Cerebellar nuclear complex (tissue), 1 donor: ENCODE measurements at places on chromosomes 16 and 17.

- DNase-seq = no peak
Observed at GRCh38 chr17:51028176-51028863, 92.3 kb downstream of the SPAG9 start.

GRCh38 chr16:31513126-31513525 is 4.9 kb upstream of the RUSF1 start:
- no peak for DNase-seq

DNA sequence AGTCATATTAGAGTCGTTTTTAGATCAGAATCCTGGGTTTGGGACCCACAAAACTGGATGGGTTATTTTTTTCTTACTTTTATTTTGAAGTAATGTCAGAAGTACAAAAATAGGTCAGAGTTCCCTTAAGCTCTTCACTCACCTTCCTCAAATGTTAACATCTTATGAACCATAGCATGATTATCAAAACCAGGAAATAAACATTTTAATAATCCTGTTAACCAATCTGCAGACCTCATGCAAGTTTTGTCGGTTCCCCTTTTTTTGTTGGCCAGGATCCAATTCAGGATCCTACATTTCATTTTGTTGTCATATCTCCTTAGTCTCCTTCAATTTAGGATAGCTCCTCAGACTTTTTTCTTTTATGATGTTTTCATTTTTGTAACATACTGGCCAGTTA is 162.0 kb downstream of the CHD9 start:
- DNase-seq = no peak

DNA sequence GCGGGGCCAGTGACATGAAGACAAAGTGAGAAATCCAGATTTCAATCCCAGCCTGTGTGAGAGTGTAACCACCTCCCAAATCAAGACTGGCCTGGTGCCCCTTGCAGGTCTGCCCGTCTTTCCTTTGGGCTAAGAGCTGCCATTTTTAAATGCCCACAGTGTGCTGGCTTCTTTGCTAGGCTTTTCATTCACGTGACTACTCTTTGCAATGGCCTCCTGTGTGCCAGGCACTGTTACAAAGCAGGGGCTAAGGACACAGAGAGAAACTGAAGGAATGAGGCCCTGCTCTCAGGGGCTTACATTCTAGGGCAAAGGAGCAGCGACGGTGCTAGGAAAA is 269 bp upstream of the ZSCAN10 start:
- no peak for DNase-seq

GRCh38 chr17:43547189-43547550 is 1.0 kb upstream of the ETV4 start:
- DNase-seq = no peak

- no peak for DNase-seq
Observed at GRCh38 chr17:31686495-31686894, 172.5 kb downstream of the COPRS start.

DNA sequence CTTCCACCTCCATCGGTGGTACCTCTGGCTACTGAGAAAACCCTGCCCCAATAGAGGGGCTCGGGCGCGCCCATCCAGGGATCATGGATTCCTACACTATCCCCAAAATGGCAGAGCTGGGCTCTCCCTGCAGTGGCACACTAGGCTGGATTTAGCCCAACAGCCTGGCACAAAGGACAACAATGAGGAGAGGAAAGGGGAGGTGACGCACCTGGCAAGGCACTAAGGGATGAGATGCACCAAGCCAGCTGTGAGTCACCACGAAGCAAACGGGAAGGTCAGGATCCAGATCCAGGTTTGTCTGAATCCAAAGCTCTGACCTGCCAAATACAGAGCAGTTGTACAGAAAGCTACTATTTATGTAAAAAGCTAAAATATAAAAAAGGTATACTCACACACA is 18.1 kb downstream of the UBE2O start:
- no peak for DNase-seq

DNA sequence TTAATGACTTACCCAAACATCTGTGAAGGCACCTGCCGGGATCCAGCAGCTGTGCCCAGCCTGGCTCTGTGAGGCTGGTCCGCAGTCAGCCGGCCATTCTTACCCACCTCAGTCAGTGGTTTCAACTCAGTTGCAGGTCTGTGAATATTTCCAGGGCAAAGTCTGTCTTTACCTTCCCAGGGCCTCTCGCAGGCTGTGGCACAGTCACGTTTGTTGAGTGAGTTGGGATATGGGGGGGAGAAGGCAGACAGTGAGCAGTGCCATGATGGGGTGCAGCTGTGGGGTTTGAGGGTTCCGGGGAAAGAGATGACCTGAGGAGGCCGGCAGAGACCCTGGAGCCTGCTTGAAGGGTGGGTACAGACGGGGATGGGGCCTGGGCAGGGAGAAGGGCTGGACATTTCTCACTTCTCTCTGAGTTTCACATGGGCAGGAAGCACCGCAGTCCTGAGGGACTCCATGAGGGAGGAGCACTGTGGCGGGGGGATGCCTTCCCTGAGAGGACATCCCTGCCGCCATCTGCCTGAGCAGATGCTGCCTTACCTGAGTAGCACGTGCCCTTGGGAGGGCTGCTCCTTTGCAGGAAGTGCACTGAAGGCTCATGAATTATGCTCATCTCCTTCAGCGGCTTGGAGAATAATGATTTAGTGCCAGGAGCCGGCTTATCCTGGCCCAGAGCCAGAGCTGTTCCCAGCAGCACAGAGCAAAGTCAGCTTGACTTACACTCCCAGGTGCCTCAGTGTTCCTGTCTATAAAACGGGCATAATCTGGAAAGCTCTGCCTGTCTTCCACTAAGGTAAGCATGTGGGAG is 48.1 kb downstream of the KSR1 start:
- no peak for DNase-seq

GRCh38 chr17:40564883-40565768 is at the start of gene CCR7:
TSS of gene CCR7 (minus strand) at chr17:40565472. CDS start at chr17:40565409, 63 bp downstream.
- DNase-seq = no peak

DNA sequence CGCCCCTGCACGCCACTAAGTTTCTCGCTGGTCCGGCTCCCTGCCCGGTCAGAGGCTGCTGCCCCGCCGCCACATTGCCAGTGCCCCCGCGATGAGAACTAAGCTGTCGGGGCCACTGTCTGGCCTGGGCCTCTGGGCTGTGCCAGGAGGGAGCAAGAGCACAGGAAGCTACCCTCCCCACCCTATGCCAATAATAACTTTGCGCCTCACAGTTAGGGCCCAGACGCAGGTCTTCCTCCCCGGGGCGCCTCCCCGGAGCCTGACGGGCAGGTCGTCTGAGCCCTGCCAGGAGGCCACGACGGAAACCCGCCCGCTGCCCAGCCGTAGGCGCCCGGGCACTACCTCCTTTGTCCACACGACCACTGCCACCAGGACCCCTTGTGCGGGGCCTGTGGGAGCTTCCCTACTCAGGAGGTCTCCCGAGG is 1.5 kb downstream of the ZFPM1 start:
- no peak for DNase-seq

GRCh38 chr17:39603304-39604016 is 4.3 kb downstream of the NEUROD2 start:
- DNase-seq = no peak

DNA sequence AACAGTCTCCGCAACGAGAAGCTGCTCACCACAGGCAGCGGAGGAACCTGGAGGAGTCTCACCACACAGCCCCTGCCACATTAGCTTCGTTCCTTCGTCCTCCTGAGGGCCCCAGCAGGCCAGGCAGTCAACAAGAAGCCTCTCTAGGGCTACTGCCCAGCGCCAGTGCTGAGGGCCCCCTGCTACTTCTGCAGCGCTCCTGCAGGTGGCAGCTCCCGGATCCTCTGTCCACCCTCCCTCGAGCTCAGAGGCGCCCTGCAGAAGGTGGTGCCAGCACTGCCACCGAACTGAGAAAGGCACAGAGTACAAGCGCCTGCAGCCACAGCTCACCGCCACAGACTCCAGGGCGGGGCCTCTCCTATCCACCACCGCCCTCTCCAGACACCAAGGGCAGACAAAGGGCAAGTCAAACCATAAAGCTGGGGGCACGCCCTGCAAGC is 27.3 kb downstream of the KDM8 start:
- DNase-seq = no peak

DNA sequence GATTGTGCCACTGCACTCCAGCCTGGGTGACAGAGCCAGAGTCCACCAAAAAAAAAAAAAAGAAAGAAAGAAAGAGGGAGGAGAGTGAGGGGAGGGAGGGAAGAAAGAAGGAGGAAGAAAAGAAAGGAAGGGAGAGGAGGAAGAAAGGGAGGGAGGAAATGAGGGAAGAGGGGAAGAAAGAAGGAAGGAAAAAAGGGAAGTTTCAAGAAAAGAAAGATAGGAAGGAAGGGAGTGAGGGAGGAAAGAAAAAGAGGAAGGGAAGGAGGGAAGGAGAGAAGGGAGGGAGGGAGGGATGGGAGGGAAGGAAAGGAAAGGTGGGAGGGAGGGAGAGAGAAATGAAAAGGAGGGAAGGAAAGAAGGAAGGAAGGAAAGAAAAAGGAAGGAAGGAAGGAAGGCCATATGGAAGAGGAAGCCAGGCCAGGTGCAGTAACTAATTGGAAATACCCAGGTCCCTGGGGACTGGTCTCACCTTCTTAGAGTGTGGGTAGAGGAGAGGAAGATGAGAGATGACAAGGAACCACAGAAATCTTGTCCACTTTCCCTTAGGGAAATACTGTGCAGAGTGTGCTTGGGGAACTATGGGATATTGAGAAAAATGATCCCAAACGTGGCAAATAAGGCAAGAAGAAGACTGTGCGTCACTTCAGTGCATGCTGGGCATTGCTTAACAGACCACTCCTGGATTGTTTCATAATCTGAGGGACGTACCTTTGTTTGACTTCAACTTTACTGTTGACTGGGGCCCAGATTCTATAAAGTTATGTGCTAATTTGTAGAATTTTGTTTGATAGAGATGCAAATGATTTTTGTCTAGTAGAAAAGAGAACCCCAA is 15.1 kb upstream of the CSNK2A2 start:
- no peak for DNase-seq

DNA sequence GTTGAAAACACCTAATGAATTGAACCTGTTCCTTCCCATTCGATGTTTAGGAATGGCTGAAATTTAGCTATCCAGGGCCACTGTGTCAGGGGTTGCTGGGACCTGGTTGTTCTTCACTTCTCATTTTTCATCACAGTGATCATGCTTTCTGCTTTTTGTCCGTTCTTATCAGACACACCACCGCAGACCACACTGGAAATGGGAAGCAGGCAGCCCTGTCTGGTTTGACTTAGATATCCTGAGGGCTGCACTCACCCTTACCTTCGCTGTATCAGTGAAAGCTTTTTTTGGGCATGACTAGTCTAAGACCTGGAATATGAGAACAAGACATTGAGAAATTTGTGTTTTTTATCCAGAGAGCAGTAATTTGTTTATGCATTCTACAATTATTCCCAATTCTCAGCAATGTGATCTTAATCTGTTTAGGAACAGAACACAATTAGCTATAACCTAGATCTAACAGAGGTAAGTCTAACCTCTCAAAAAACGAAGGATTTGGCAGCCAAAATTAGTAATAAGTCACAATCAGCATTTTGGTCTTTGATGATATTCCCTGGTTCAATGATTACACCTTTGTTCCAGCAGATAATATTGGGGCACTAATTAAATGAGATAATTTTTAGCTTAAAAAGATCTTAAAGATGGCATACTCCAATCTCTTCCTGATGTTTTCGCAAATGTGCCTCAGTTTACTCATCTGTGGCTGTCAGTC is 126.0 kb upstream of the GOT2 start:
- no peak for DNase-seq

- DNase-seq = no peak
Observed at GRCh38 chr17:48498164-48498850, 32.5 kb downstream of the HOXB1 start.

DNA sequence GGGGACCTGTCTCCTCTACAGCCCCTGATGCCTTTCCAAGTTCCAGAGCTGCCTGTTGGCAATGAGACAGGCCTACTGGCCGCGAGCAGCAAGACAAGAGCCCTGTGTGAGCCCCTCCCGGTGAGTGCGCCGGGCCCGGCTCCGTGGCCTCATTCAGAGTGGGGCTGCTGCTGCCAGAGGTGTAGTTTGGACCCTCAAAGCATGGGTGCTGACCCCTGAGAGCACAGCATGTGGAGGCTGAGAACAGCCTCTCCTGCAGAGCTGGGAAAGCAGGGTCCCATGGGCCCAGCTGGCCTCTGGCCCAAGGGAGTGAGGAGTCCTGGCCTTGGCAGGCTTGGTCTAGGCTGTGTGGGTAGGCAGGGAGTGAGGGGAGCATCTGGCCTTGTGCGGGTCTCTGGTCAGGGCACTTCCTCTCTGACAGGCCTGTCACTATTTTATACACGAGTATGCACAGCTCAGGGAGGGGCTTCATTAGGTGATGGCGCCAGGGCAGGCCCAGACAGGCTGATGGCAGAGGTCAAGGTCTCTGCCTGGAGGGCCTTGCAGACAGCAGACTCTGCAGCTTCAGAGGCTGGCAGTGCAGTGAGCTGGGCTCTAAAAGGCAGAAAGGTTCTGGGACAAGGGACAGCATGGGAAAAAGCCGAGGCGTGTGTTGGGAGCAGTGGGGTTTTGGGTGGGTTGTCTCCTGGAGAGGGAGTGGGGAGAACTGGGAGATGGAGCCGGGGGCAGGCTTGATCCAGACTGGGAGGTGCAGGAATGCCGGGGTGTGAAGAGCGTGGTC is 43.4 kb downstream of the ADCY7 start:
- DNase-seq = no peak

DNA sequence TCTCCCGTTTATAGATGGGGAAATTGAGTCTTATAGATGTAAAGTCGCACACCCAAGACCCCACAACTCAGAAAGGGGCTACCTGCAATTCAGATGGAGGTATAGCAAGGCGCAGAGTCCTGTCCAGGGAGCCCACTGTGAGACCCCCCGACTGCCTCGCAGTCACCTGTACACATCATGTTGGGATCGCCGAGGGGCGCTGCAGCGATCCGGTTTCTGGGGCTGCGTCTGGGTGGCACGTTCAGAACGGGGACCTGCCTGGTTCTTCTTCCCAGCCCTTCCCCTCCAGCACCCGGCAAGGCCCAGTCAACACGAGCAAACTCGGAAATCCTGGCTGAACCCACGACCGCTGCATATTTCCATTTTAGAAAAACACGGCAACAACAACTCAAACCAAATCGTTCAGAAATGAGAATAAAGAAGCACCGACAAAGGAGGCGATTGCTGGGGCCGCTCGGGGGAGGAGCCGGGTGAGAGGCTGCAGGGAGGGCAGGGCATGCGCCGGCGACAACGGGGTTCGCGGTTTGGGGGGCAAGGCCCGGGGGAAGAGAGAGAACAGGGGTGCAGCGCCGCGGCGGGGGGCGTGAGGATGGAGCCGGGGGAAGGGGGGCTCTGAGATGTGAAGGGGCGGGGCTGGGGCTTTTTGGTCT is 643 bp downstream of the HSDL1 start:
- DNase-seq = no peak

GRCh38 chr17:76733618-76733957 is 3.5 kb downstream of the SRSF2 start:
- no peak for DNase-seq

- DNase-seq = no peak
Observed at GRCh38 chr16:54244061-54244886, 42.3 kb downstream of the IRX3 start.

- DNase-seq = no peak
Observed at GRCh38 chr17:34245351-34245905, 9.7 kb upstream of the CCL2 start.

- no peak for DNase-seq
Observed at GRCh38 chr16:72769876-72770275, 278.1 kb downstream of the ZFHX3 start.

GRCh38 chr16:23414731-23415130 is 38.3 kb downstream of the COG7 start:
- DNase-seq = no peak
